Osteocyte (in vitro differentiated cells): ENCODE measurements at places on chromosomes 7 and 10. TPM values are rescaled to one million over a fixed set of nuclear protein-coding genes. Genes with fewer than 3 reads are reported as not detected.

- no peak overlapping the region for H3K4me3 ChIP-seq
- no peak overlapping the region for H3K27ac ChIP-seq
- no peaks in the 10 kb centered on the region for H3K36me3 ChIP-seq
- no peaks in the 10 kb centered on the region for H3K4me1 ChIP-seq
- DNase-seq: no peak
Measured at GRCh38 chr7:30313348-30313747, 29.0 kb downstream of the ZNRF2 start.

DNA sequence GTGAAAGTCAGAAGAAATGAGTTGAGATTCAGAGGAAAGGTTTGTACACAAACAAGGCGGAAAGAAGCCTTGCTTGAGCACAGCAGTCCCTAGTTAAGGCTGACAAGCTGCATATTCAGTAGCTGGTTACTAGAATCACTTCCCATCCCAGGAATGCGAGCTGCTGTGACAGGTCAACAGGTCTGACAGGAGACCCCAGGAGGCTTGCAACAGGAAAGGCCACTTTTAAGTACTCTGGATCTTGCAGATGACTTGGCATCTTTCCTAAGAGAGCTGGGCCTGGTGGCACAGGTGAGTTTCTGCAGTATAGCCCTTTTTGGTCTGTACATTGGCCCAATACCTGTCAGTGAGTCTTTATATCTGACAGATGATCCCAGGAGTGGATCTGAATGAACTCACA, 35.7 kb upstream of the UNC5B start:
- no peaks in the 10 kb centered on the region for H3K36me3 ChIP-seq
- DNase-seq: no peak
- no peaks in the 10 kb centered on the region for H3K4me1 ChIP-seq
- no peak overlapping the region for H3K4me3 ChIP-seq

Gene PON1
- not detected in 2 replicates for total RNA-seq

DNA sequence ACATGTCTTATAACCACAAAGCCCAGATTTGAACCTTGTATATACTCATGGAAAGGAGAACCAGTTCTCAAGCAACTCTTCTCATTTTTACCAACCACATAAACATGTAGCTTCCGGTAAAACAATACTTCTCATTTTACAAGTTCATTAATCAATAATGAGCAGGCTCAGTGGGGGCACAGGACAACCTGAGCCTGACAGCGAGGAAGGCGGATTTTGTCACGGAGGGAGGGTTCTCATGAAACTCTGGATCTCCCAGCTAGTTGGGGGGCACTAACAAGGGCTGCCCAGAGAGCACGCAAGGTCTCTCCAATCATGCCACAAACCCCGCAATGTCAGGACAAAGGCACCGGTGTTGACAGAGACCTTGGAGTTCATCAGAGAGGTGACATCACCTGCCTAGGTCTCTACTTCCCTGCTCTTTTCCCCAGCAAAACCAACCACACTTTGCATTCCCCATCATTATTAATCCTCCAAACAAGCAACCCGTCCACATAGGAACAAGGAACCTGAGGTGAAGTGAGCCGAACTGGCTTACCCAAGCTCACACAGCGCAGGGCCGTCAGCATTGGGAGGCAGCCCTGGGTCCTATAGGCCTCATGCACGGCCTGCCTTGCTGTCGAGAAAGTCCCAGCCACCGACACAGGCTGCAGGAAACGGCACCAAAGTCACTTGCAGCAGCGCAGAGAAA, 192.1 kb upstream of the KLF14 start:
- peaks cover 16% of the 10 kb centered on the region for H3K36me3 ChIP-seq
- no peak for DNase-seq
- H3K4me3 ChIP-seq: no peak overlapping the region
- no peaks in the 10 kb centered on the region for H3K27me3 ChIP-seq

DNA sequence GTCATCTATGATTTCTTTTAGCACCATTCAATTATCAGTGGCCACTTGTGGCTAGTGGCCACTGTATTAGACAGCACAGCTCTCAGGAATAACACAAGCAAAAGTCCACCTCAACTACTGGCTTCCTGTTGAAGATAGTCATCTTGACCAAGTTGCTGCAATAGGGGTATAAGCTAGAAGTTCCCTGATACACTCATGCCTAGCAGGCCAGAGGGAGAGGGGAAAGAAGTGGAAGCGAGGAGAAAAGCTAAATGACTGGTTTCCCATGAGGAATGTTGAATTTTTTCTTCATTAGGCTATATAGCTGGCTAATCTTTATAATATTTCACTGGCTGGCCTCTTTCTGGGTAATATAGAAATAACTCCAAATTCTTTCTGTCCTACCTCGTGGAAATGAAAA, 327.5 kb upstream of the MEOX2 start:
- H3K27ac ChIP-seq: no peak overlapping the region
- no peak for DNase-seq
- no peak overlapping the region for H3K4me3 ChIP-seq
- peaks cover 2% of the 10 kb centered on the region for H3K4me1 ChIP-seq
- H3K27me3 ChIP-seq: no peaks in the 10 kb centered on the region
- H3K36me3 ChIP-seq: no peaks in the 10 kb centered on the region

Gene TBXAS1
- 2.9 and 3.5 TPM in 2 replicates for total RNA-seq
